ENCODE measurements at places on chromosomes 7 and 10.
A peak's percentile ranks its signal among the peaks of the same experiment; 100 is the strongest.

DNA sequence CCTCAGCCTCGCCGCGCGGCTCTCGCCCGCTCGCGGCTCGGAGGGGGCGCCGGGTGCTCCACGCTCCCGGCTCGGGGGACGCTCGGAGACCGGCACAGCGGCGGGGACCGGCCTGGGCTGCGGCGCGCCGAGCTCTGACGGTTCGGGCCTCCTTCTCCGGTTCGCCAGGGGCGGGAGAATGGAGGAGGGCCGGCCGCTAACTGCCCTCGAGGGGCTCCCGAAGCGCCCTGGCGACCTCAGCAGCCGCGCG, 232 bp upstream of the GRID1 start:
- no peak for DNase-seq

DNA sequence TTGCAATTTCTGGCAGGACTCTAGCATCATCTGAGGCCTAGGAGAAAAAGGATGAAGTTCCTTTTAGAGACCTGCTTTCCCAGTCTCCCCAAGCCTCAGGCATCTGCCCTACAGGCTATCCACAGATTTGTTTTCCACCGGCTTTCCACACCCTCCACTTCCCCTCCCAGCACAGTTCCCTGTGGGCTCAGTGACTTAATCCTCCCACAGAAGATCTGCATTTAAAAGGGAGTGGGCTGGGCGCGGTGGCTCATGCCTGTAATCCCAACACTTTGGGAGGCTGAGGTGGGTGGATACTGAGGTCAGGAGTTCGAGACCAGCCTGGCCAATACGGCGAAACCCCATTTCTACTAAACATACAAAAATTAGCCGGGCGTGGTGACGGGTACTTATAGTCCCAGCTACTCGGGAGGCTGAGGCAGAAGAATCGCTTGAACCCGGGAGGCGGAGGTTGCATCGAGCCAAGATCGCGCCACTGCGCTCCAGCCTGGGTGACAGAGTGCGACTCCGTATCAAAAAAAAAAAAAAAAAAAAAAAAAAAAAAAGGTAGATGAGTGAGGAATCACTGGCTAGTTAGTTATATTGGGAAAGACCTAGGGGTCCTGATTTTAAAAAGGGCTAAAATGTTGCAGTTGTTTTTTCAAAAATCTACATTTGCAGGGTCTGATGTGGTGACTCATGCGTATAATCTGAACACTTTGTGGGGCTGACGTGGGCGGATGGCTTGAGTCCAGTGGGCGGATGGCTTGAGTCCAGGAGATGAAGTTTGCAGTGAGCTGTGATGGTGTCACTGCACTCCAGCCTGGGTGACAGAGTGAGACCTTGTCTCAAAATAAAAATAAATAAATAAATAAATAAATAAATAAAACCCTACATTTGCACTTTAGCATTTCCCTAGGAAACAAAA, 119.5 kb downstream of the BAMBI start:
- no peak for DNase-seq

GRCh38 chr7:117816727-117817126, 56.5 kb downstream of the CTTNBP2 start:
- DNase-seq: no peak

- DNase-seq: no peak
Measured at GRCh38 chr10:124155781-124156435, 62.5 kb upstream of the CHST15 start.

DNA sequence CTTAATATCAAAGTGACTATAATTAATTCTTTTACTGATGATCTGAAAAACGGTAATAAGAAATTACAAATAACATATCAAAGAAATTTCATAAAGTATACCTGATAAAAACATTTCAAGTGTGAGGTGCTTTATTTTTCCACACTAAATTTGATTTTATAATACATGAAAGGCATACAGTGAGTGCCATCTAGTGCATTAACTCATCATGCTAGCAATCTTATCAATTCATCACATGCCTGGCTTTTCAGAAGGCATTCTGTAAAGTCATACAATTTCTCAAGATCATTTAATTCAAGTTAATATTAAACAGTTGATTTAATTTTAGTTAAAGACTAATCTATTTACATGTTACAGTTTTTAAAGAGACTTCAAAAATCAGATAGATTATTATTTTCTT, 1020.9 kb downstream of the GATA3 start:
- no peak for DNase-seq

DNA sequence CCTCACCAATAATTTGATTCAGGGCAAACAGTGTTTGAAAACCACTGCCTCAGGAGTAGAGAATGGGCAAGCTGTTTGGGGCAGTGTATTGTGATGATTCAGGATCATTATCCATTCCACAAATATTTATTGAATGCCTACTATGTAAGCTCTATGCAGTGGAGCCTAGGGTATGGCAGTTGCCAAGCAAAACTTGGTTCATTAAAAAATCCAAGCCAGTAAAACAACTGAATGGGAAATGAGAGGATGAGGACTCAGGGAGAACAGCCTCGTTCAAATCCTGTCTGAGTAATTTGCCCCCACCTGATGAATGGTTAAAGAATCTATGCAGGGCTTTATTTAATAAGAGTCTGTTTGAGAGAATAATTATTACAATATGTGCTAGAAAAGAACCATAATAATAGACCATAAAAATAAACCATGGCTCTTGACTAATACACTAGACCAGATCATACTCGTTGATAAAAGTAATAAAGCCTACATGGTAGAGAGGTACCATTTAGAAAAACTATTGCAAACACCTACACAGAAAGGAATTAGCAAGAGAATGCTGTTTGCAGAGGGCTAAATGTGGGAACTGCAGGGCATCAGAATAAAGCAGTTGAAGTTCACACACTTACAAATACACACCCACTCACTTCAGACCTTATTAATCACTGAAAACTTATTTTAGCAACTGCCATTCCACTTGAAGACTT, 71.7 kb downstream of the CREB5 start:
- DNase-seq: no peak

DNA sequence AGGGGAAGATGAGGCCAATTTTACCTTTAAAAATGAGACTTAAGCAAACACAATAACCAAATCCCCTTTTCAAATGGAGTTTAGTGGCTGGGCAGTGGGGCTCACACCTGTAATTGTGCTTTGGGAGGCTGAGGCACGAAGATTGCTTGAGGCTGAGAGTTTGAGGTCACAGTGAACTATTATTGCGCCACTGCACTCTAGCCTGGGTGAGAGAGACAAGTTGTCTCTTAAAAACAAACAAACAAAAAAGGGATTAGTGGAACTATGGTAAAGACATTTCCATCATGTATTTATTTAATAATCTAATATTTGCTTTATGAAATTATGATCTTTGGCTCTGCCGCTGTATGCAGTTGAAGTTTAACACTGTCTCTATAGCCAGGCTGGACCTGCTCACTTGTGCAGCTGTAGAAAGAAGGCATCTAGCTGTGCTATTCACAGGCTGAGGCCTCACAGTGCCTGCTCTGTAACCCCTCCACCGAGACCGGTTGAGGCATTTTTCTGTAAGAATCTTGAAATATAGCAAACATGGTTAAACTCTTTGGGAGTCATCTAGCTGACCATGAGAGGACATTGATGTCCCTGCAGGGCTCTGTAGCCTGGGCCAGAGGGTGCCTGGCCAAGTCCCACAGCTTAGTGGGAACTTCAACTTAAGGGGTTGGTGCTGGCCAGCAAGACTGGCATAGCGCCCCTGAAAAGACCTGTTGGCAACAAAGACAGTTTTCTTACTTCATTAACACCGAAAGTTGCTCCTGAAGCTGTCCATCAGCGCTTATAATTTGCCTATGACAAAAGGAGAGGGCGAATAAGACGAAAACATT, 131.8 kb downstream of the BMPER start:
- no peak for DNase-seq

DNA sequence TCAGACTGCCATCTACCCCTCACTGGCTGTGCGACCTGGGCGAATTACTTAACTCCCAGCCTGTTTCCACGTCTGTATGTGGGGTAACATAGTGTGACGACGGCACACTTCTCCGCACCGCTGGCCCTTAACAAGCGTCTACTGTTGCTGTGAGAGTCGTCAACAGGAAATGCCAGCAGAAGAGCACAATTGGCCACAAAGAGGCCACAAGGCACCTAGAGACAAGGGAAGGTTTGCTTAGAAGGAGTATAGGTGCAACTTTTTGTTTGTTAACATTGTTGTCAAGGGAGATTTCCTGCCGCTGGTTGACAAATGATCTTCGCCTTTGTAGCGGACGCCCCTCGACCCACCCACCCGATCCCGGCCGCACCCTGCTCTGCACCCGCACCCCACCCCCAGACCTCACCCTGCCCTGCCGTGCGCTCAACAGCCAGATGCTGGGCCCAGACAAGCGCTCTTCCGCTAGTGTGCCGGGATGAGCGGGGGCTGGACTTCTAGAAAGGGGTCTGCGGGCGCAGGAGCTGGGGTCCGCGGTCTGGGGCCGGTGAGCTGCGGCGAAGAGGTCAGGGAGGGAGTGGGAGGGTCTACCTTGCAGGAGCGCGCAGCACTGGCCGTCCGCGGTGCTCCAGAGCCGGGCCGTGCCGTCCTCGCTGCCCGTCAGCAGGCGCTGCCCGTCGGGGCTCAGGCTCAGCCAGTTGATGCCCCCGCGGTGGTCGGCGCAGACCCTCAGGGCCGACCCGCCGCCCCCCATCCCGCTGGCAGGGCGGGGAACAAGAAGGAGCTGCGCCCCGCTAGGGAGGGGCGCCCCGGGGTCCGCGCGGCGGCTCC, 785 bp downstream of the WDR86 start:
- no peak for DNase-seq

DNA sequence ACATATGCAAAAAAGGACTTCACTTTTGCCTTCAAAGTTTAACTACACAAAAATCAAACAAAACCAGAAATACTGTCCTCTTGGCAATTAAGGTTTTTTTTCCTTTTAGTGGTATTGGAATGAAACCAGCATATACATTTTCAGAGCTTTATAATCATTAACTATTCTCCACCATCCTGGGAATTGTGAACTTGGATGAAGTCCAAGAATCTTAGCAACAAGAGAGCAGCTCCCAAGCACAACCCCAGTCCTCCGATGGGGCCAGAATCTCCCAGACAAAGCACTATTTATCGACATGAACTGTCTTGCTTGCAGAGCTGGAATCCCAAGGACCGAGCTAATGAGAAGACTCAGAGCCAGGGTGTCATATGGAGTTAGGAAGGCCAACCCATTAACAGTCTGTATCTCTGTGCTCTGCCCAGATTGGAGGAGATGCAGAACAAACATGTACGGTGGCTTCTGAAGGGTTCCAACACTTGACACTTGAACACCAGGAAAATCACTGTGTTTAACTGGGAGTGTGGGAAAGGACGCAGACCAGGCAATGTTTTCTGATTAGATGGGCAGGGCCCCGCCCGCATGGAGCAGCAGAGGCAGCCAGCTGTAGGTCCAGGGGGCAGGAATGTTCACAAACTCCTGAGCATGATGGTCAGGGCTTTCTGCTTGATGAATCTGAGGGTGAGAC, 35.5 kb downstream of the PPP1R3C start:
- peak; percentile 57 for DNase-seq

GRCh38 chr10:97831259-97831658, 18.4 kb upstream of the GOLGA7B start:
- DNase-seq: no peak

DNA sequence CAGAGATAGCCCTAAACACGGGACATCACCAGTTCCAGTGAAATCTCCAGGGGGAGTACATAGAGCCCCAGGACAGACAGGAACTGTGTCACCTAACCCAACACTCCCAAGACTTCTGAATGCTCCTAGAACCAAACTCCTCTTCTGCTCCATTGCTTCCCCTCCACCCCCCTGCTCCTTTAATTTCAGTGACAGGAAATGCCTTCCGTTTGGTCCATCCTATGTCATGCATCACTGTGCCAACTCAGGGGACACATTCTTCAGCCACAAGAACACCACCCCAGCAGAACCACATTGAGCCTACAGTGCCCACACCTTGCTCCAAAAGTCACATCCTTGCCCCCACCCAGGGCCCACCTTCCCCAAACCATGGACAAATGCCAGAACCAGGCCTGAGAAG, 100.5 kb downstream of the KCNMA1 start:
- no peak for DNase-seq

DNA sequence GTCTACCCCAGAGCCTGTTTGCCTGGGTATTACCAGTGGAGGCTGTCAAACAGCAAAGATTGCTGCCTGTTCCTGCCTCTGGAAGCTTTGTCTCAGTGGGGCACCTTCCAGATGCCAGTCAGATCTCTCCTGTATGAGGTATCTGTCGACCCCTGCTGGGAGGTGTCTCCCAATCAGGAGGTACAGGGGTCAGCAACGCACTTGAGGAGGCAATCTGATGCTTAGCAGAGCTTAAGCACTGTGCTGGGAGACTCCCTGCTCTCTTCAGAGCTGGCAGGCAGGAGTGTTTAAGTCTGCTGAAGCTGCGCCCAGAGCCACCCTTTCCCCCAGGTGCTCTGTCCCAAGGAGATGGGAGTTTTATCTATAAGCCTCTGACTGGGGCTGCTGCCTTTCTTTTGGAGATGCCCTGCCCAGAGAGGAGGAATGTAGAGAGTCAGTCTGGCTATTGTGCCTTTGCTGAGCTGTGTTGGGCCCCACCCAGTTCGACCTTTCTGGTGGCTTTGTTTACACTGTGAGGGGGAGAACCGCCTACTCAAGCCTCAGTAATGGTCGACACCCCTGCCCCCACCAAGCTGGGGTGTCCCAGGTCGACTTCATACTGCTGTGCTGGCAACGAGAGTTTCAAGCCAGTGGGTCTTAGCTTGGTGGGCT, 62.2 kb downstream of the PPP1R9A start:
- DNase-seq: no peak

- no peak for DNase-seq
Measured at GRCh38 chr7:102991540-102992214, 78.9 kb downstream of the LRRC17 start.

DNA sequence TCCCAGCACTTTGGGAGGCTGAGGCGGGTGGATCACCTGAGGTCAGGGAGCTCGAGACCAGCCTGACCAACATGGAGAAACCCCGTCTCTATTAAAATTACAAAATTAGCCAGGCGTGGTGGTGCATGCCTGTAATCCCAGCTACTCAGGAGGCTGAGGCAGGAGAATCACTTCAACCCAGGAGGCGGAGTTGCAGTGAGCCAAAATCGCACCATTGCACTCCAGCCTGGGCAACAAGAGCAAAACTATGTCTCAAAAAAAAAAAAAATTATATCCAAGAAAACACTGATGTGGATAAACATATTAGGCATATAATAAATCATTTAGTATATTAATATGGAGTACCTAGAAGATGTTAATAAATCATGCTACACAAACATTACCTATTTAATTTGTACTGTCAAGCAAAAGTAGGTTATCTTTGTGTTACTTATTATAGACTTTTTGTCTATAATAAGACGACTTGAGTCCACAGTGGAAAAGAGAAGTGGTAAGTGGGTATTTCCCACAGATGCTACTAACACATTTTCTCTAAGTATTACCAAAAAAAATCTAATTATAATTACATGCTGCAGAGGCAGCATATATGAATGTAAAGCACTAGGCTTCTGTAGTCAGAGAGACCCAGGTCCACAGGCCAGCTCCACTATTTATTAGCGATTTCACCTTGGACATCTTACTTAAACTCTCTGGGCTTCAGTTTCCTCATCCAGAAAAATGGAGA, 34.5 kb downstream of the DNMBP start:
- no peak for DNase-seq

- no peak for DNase-seq
Measured at GRCh38 chr7:149414171-149414570, 46.7 kb downstream of the ZNF777 start.

GRCh38 chr7:99019523-99020412, 124.1 kb downstream of the SMURF1 start:
- no peak for DNase-seq

Measured in globus pallidus (tissue), 1 donor.